ENCODE measurements at places on chromosomes 2 and 18.

- DNase-seq, result no peak
These were observed 181.0 kb downstream of the ZNF516 start for GRCh38 chr18:76314015-76314414.

DNA sequence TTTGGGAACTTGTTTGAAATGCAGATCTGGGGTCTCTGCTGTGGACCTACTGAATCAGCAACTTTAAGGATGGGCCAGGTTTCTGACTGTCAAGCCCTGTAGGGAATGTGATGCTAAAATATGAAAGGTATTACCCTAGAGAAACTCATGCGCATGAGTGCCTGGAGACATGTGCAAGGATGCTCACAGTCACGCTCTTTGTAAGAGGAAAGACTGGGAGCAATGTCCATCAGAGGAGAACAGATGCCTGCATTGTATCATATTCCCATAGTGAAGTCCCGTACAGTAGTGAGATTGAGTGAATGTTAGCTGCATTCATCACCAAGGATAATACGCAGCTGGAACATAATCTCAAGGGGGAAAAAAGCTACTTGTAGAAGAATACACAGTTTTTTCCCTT, 14.1 kb downstream of the ZNF407 start:
- no peak for DNase-seq

DNA sequence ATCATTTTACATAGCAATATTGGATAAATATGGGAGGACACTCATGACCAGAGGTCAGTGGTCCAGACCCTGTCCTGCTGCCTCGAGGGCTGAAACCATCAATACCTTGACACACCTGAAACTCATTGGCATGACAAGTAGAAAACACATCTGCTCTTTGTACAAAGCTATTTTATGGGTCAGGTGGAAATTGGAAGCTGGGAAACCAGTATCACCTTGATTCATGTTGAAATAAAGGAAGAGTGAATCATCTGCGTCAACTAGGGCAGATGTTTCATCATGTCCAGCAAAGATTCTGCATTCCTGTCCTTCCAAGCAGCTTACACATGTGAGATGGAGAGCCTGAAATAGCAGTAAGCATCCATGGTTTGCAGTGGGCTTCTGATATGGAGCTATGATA, 80.0 kb upstream of the ERBB4 start:
- no peak for DNase-seq

- DNase-seq, result no peak
These were observed 757.4 kb downstream of the SATB2 start for GRCh38 chr2:198700319-198700718.

DNA sequence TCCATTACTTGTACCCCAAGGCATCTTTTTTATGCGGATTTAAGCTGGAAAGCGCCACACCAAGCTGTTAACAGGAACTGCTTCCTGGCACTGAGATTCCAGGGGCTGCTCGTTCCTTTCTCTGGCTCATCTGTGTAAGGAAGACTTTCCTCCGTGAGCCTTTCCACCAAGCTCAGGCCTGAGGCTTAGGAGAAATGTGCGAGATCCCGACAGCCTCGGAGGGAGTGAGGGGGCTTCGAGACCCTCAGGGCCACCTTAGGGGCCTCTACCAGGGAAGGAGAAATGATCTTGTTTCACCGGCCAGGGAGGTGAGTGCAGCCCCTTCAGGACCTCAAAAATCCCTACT, 17.1 kb downstream of the B3GNT7 start:
- no peak for DNase-seq

DNA sequence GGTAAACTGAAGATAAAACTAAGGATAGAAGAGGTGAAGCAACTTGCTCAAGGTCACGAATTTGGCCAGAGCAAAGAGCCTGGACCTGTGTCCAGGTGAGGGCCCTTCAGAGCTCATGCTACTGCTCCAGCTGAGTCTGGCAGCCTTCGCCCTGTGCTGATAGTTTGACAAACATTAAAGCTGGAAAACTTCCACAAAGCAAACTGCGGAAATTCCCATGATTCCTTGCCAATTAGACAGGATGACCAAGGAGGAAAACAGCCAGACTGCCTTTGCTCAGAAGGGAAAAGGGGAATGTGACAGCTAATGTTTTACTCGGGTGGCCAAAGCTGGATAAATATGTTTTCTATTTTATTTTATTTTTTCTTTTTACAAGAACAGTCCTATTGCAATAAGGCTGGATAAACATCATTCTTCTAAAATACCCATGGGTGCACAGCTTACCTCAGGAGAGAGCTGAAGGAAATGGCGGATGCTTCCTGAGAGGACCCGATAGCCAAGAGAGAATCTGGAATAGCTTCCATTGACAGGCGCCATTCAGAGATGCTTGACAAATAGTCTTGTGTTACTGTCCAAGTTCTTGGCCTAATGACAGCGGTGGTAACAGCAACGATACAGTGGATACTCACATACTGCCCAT, 5.3 kb upstream of the CTAGE1 start:
- no peak for DNase-seq

DNA sequence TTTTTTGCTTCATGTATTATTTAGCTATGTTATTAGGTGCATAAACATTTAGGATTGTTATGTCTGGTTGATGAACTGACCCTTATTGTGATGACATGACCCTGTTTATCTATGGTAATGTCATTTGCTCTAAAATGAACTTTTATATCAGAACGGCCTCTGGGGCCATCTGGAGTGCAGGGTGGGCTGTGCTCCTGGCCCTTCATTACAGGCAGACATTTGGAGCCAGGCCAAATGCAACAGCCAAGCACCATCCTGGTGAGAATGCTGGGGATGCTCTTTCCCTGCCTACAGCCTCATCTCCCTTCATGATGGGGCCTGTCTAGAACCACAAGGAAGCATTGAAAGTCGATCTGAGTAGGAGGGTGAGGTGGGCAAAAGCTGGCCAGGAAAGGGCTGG, 38.0 kb downstream of the HJURP start:
- DNase-seq, result no peak

DNA sequence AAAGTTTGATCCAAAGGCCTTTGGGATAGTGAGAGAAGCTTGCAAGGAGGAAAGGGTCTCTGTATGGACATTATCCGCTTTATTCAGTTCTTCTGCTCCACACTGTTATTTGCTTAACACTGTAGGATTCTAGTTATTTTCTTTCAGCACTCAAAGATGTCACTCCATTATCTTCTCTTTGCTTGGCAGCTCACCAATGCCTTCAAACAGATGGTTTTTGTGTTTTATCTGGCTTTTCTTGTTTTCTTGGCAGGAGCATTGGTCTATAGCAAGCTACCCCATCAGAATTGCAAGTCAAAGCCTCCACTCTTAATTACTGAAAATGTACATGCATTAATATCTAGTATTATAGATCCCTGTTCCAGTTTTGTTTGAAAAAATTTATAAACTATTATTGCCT, 138.8 kb downstream of the EVA1A start:
- no peak for DNase-seq

- DNase-seq, result no peak
These were observed 73.6 kb downstream of the DDX1 start for GRCh38 chr2:15665067-15665942.

GRCh38 chr2:69576880-69577279, 66.7 kb downstream of the AAK1 start:
- peak; percentile 55 for DNase-seq
